ENCODE measurements at places on chromosomes 2 and 18.

GRCh38 chr2:240201866-240202265 is 61.4 kb upstream of the OTOS start:
- DNase-seq = no peak

DNA sequence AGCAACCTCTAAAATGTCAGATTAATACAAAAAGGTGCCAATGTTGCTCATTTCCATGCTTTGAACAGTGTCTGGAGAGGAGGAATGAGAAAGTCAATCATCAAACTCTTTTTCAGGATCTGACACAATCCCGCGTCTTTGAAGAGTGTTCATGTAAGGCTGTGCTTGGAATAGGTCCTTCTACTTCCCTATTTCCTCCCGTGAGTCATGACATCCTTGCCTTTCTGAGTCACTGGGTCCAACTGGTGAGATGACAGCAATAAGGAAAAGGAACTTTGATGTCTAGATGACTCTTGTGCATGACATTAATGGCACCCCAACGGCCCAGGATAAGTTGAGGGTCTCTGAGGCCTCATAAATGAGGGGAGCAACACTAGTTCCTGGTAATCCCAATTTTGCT is 109.0 kb upstream of the CELF4 start:
- no peak for DNase-seq

DNA sequence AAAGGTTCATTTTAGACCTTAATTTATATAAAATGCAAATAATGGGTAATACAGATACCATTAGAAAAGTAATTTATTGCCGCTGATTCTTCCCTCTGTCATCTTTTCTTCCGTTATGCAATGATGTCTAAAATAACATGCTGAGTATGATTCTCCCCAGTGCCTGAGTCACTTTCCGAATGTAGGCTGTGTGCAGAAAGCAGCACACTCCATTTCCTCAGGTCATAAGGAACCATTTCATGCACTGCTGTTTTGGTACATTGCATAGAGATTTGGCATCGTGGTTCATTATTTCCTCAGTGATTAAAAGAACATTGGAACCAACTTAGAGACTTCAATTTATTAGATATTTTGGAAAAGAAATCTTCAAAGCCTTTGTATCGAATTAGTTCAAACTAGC is 173.5 kb downstream of the CDH2 start:
- DNase-seq = no peak

- no peak for DNase-seq
Observed at GRCh38 chr2:185161701-185162100, 563.4 kb downstream of the ZNF804A start.

DNA sequence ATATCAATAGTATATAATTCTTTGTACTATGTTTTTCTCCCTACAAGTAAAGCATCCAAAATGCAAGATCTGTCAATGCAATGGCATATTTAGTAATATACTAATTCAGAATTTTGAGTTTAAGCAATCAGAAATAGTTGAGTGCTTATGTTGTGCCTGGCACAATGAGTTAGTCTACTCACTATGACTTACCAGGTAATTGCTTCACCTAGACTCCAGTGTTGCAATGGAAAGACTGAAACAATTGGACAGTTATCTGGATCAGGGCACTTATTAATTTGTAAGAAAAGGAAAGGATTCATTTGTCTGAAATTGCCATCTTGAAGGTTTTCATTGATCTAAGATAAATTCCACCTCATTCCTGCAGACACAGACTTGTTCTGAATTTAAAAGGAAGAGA is 97.6 kb upstream of the TCF4 start:
- DNase-seq = no peak

- no peak for DNase-seq
Observed at GRCh38 chr2:207683879-207684627, 27.4 kb upstream of the CCNYL1 start.

- no peak for DNase-seq
Observed at GRCh38 chr2:225630824-225631533, 231.5 kb downstream of the NYAP2 start.

DNA sequence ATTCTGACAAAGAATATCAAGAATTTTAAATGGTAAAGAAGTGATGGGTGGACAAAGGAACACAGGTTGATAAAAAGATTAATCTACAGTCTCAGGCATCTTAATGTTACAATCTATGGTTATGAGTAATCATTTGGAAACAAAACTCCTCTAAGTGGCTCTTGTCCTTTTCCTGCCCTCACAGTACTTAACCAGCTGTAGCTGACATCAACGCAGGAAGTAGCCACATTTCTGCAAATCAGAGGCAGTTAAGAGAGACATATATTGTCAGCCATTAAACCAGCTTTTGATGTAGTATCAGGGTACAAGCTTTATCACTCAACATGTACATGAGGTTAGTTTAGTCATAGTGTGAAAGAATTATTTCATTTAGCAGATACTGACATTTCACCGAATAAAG is 244.6 kb downstream of the NR4A2 start:
- DNase-seq = no peak

DNA sequence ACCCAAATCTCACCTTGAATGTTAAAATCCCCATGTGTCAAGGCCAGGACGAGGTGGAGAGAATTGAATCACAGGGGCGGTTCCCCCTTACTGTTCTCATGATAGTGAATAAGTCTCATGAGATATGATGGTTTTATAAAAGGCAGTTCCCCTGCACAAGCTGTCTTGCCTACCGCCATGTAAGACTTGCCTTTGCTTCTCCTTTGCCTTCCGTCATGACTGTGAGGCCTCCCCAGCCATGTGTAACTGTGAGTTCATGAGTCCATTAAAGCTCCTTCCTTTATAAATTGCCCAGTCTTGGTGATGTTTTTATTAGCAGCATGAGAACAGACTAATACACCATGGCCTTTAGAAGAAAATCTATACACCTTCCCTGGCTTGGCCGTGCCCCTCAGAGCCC is 7.4 kb upstream of the MBP start:
- DNase-seq = no peak

Measured in GM12891 (cell line).